ENCODE measurements at places on chromosomes 1 and 21.

- DNase-seq = no peak
These were observed 13.5 kb downstream of the TOR3A start for GRCh38 chr1:179095377-179095776.

- no peak for DNase-seq
These were observed 272.9 kb downstream of the RWDD3 start for GRCh38 chr1:95506736-95507414.

DNA sequence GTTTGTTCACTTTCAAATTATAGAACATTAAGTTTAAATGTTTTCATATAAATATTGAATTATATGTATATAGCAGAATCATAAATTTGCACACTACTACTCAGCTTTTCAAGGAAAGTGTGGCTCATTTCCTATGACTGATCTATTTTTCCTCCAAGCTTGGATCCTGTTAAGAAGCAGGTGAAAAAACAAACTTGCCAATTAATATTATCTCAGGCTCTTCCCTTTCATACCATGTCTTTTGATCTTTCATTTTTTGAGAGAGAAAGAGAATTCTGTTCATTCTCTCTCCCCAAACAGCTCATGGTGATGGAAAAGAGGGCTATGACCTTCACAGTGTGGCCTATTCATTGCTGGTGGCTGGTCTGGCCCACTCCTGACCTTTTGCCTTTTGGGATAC is 43.7 kb downstream of the SEC16B start:
- DNase-seq = no peak

GRCh38 chr1:179043266-179043665 is 17.6 kb downstream of the FAM20B start:
- no peak for DNase-seq

- DNase-seq = peak; percentile 56
These were observed 41.3 kb downstream of the PIK3C2B start for GRCh38 chr1:204453141-204453772.

DNA sequence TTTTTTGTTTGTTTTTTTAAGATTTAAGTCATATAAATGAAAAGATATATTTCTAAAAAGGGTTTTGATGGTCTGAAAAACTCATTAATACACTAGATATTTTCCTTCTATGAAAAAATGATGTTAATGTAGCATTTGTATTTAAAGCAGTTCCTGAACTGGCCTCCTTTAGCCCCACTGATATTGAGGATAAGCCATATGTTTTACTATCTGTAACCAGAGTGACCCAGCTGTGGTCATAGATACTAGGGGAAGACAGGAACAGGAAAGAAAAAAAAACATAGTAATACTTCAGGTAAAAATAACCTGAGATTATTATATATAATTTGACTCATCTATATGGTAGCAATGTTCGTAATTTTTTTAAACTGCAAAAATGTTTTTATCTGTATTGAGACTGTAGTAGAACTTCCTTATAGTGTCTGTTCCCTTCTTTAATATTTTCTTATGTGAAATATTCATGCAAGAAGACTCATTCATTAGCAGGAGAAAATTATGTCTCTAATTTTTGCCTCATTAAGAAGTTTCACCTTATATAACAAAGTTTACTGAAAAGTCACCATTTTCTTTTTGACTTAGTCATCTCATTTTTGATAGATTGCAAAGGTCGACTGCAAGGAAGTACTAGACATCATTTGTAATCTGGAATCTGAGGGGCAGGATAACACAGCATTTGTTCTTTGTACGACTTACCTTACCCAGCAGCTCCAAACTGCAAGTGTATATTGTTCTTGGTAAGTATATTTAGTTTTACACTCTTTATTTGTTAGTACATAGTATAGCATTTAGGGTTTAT is 25.6 kb upstream of the TMCO2 start:
- DNase-seq = no peak

- DNase-seq = no peak
These were observed 65.7 kb downstream of the RUNX3 start for GRCh38 chr1:24864370-24864777.

DNA sequence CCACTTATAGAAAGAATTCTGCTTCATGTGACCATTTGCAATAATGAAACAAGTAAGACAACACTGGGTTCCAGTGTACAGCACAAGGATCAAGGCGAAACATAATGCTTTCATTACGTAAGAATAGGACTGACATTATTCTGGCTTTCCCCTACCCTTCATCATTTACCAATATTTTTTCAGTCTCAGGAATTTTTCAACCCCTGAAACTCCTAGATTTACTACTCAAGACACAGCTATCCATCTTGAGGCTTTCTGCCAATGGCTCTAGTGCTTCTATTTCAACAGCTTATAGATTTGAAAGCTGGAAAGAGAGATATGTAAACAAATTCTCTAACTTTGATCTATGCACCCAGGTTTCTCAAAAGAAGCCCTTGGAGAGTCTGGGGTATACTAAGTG is 48.4 kb downstream of the WLS start:
- no peak for DNase-seq

DNA sequence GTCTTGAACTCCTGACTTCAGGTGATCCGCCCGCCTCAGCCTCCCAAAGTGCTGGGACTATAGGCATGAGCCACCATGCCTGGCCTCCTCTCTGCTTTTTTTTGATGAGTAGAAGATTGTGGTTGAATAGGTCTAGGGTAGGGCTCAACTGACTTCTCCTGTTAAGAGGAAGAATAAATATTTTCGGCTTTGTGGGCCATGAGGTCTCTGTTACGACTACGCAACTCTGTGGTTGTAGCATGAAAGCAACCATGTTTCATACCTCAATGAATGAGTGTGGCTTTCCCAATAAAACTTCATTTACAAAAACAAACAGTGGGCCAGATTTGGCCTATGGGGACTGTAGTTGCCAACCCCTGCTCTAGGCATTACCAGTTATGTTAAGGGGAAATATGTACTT is 67.8 kb downstream of the NID1 start:
- no peak for DNase-seq

- DNase-seq = no peak
These were observed 4.2 kb downstream of the C1orf226 start for GRCh38 chr1:162385702-162386101.

DNA sequence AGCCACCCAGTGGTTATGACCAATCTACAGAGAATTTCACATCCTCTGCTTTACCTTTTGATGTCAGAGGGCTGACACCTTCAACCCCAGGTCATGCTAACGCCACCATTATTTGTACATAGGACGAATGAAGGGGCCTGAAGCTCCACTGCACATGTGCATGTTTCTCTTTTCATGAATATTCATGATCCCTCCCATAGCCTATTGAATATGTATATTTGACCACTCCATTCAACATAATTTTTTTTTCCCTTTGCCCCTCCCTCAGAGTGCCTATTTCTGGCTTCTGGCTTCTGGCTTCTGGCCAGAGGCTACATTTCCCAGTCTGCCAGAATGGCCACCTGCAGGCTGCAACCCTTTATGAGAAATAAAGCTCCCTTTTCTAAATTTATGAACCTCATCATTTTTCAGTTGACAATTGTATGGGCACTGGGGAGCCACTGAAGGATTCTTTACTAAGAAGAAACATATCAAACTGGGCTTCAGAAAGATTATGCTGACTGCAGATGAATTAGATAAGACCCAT is 406.7 kb downstream of the SIPA1L2 start:
- DNase-seq = no peak

All from stimulated activated CD8-positive, alpha-beta memory T cell treated with anti-CD3 and anti-CD28 coated beads, Interleukin-4, amount 100 ng/mL, for 4 hours (primary cell).